ENCODE measurements at places on chromosomes 11 and 22.

- DNase-seq, result no peak
Measured at GRCh38 chr11:48111891-48112290, 104.7 kb upstream of the OR4B1 start.

DNA sequence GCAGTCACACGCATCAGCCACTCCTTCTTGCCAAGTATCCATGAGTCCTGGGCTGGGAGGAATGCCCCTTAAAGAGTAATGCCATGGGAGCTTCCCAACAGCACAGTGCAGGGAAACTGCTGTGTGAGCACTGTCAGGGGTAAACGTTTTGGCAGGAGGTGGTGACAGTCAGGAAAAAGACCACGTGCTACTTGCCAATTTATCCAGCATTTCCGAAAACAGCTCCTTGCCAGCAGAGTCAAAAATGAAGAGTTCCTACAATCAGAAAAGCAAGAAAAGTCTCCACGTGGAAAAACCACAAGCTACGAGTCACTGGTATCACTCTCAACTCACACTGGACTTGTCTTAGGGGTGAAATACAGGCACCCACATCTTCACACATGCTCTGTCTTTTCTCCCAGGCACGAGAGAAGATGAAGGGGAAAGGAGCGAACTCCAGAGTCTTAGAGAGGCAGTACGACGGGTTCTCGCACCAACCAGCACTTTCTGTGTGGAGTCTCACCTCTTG is 9.9 kb downstream of the IFT27 start:
- no peak for DNase-seq

- no peak for DNase-seq
Measured at GRCh38 chr22:18994701-18995326, 58.7 kb upstream of the PRODH start.

DNA sequence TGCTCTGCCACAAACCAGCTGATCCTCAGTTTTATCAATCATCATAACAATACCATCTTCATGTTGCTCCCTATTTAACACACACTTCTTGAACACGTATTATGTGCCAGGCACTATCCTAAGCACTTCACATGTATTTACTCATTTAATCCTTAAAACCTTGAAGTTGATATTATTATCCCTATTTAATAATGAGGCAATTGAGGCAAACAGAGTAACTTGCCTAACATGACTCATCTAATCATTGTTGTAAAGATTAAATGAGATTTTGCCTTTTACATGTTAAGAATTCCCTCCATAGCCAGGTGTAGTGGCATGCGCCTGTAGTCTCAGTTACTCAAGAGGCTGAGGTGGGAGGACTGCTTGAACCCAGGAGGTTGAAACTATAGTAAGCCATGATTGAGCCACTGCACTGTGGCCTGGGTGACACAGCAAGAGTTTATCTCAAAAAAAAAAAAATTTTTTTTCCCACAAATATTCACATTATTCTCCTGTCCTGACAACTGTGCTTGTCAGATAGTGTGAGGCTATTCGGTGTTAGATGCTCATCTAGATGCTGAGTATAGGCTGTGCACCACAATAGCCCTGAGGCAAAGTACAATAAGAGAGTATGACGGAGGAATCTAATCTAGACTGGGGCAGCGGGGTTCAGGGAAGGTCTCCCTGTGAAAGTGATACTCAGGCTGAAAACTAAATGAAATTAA is 13.4 kb downstream of the CKAP5 start:
- no peak for DNase-seq

DNA sequence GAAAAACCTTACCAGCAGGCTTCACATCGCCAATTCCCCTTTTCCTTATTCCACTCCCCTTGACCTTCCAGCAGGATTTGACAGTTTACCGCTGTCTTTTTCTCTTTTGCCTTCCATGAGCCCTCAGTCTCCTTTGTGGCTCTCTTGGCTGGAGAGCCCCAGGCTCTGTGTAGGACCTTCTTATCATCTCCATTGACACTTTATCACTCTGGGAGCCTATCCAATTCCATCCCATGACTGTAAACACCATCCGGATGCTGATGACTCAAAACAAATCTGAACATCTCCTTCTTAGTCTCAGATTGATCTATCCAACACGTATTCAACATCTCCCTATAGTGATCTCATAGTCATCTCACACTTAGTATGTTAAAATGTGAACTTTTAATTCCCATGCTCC is 36.0 kb downstream of the HTR3A start:
- no peak for DNase-seq
